Stimulated activated naive CD8-positive, alpha-beta T cell treated with anti-CD3 and anti-CD28 coated beads, Interleukin-15, Interleukin-2, amounts not matched to agents 100 U/mL and 50 U/mL, for 24 hours (primary cell): ENCODE measurements at places on chromosomes 7 and 10.

DNA sequence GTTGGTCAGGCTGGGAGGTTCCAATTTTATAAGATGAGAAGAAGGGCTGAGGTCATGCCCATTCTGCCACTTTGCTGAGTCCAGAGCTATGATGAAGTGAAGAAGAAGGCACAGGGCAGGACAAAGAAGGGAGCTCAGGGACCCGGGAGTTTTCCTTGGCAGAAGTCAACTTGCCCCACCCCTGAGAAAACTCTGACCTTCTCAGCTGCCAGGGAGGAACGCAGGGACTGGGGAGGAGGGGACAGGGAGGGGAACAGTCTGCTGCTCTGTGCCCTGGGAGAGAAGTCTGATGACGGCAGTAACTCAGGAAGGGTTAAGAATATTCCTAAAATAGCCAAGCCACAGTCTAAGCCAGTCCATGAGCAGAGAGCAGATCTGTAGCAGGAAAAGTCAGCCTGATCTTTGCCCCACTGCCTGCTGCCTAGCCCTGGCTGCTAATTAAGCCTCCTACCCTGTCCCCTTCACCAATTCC lies 11.7 kb downstream of the ADIRF start:
- no peak for DNase-seq

DNA sequence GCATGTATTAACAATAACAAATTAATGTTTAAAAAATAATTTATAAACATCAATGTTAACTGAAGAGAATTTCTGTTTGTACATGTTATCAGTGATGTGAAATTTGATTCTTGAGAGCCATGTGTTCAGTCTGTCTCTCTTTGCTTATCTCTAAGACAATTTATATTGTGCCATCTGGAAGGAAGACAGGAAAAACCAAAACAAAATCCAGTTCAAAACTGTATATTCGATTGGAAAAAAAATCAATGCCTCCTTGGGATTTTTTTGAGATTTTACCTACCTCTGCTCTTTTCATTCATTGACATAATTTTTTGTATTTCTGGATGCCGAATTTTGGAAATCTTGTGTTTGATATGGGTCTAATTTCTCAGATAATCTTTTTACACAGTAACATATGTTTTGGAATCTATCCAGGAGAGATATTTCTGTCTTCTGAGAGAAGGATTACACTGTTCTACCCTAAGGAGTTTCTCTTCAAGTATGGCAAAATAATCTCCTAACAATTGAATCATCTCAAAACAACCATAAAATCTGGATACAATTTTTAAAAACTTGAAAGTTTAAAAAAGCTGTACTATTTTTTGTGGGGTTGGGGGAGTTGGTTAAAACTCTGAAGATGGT lies 311.9 kb upstream of the GNAI1 start:
- DNase-seq: no peak

DNA sequence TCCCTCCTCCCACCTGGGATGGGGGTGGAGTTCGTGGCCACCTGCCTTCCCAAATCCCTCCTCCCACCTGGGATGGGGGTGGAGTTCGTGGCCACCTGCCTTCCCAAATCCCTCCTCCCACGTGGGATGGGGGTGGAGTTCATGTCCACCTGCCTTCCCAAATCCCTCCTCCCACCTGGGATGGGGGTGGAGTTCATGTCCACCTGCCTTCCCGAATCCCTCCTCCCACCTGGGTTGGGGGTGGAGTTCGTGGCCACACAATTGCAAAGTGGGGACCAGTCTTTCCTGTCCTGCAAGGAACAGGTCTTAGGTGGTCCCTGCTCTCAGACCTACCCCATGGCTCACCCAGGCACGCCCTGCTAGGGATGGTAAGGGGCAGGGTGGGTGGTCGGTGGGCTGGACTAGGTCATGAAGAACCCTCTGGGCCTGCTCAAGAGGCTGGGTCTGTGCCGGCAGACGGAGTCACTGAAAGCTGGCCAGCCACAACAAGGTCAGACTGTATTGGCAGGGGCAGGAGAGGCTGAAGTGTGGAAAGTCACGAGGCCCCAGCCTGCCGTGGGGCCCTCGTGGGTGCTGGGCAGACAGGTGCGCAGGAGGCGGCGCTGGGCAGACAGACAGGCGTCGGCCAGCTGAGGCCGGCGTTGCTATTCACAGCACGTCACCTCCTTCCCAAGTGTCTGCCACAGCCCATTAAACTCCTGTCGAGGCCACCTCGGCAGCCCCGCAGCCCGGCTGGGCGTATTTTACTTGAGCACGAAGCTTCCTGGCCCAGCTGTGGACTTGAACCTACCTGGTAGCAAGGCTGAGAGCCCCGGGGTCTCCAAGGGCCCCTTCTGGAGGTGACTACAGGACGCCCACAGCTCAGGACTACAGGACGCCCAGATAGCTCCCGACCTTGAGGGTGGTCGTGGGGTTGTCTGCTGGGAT lies 4.1 kb downstream of the KNDC1 start:
- DNase-seq: no peak

DNA sequence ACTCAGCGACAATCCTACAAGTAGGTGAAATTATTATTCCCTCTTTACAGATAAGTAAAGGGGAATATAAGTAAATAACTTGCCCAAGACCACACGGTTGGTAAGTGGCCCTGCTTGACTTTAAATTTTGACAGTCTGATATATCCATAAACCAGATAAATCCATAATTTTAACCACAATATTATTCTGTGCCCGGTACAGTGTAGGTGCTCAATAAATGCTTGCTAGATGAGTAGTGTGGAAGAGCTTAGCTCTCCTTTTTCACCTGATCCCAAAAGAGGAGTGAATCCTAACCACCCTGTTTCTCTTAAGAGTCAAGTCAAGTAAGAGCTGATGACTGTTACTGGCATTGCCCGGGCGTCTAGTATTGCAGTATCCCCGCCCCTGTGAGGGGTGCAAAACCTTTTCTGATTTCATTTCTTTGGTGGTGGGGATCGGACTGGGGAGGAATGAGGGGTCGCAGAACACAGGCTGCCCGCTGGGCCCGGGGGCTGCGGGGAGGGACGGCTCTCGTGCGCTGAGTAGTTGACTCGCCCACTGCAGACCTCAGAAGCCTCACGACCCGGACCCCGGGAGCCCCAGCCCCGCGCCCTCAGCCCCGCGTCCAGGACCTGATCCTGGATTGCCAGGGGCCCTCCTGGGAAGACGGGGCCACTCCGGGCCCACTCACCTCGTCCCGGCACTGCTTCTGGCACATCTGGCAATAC lies 490 bp downstream of the KIN start:
- peak; percentile 19 for DNase-seq

- DNase-seq: no peak
Observed at GRCh38 chr10:48209241-48209640, 65.3 kb downstream of the FRMPD2 start.

GRCh38 chr10:12965571-12965970 lies 35.9 kb downstream of the CCDC3 start:
- DNase-seq: no peak

DNA sequence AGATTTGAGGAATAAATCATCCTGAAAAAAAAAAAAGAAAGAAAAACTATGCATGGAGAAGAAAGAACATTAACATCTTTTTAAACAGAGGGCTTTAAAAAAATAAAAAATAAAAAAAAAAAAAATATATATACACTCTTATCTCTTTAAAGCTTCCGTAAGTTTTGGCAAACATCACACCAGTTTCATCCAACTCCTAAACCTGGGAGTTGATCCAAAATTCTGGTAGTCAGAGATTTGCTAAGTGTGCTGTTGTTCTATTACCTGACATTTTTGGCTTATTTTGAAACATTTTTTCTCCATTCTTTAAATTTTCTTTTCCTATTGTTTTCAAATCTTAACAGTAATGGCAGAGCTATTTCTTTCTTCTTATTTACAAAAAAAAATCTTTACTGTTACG lies 273.1 kb downstream of the AGMO start:
- no peak for DNase-seq

GRCh38 chr7:142438235-142438922 lies 180.5 kb upstream of the PRSS58 start:
- DNase-seq: peak; percentile 35

- DNase-seq: no peak
Observed at GRCh38 chr10:23258516-23258915, 66.4 kb downstream of the PTF1A start.

- no peak for DNase-seq
Observed at GRCh38 chr10:12308736-12309375, 40.5 kb upstream of the CAMK1D start.

- DNase-seq: no peak
Observed at GRCh38 chr10:108899670-108900069, 1023.6 kb downstream of the XPNPEP1 start.

DNA sequence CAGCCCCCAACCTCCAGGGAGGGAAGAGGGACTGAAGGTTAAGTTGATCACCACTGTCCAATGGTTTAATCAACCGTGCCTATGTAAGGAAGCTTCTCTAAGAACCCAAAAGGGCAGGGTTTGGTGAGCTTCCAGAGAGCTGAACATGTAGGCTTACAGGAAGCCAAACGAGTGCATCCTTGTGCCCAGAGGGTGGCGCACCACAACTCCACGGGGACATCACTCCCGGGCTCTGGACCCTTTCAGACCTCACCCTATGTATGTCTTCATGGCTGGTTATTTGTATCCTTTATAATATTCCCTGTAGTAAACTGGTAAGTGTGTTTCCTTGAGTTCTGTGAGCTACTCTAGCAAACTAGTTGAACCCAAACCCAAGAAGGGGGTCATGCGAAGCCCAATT lies 11.5 kb upstream of the NFKB2 start:
- peak; percentile 23 for DNase-seq

DNA sequence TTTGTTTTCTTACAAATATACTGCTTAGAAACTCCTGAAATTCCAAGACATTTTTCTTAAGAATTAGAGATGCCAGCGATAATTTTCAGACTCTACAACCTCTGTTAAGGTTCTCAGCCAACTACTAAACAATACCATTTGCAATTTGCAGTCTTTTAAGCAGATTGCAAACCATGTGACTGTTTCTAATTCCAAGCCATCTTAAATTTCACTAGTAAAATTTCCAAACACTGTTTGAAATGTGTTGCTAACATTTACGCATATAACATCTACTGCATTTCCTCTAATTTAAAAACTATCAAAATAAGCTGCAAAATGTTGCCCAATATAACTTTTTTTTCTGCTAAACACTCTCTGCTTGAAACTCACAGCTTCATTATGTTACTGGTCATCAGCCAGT lies 56.0 kb upstream of the MACROH2A2 start:
- no peak for DNase-seq

DNA sequence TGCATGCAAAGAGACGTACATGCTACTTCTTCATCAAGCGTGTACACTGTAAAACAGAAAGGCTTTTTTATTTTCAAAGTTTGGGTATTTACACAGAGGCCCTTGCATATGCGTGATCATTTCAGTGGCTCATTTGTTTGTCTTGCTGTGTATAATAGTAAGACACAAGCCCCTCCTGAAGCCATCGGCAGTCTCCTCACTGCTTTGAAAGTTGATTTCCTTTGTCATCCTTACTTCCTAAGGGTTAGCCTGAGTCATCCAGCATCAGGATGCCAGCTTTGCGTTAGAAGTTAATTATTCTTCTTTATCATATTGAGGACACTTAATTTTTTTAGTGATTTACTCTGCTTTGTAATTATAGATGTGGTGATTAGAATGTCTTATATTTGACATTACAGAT lies 72.5 kb upstream of the CTBP2 start:
- no peak for DNase-seq

DNA sequence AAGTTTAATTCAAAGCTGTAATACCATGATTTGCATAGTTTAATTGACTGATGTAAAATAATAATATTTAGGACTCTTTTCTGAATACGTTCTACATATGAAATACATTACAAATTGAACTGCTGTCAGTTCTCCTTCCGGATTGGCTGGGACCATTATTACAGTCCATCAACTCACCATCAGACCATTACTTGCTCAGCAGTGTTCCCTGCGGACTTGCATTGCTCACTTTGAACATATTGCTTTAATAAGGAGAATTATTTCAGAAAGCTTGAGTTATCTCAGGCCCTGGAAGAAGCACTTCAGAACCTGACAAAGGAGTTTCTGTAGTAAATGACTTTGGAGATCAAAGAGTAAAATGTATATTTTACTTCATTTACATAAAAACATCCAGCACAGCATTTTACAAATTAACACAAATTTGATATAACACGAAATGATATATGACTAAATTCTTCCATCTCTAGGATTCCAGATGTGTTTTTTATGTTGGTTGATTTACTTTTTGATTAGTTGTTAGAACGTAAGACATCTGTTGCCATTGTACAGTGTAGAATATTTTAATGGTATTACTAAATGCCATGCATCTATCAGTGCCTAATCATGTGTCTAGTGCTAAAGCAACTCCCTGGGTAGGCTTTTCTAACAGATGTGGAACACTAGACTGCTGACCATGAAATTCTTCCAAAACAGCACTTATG lies 418.5 kb upstream of the SEMA3A start:
- DNase-seq: no peak

DNA sequence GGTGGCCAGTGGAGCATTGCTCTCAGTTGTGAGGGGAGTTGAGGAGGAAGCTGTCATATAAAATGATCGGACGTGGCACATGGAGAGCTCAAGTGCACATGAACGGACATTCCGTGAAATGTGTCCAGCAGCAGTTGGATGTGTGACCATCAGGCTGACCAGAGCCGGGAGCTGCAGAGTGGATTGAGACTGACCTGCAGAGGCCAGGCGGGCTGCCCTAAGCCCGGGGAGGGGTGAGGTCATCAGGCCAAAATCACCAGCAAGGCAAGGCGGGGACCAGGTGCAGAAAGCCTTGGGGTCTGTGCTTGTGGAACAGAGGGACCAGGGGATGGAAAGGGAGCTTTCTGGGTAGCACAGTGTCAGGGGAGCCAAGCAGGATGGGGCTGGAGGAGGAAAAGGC lies 279.5 kb downstream of the CELF2 start:
- DNase-seq: no peak

GRCh38 chr10:7184660-7185366 lies 226.0 kb downstream of the SFMBT2 start:
- no peak for DNase-seq

GRCh38 chr10:131111471-131112080 lies 199.9 kb downstream of the TCERG1L start:
- no peak for DNase-seq

GRCh38 chr10:124647421-124648130 lies 96.6 kb downstream of the FAM53B start:
- peak; percentile 71 for DNase-seq

- peak; percentile 46 for DNase-seq
Observed at GRCh38 chr7:150379441-150380379, 580 bp downstream of the ZNF775 start.
